Stimulated activated CD4-positive, alpha-beta T cell treated with anti-CD3 and anti-CD28 coated beads, TNF-alpha, amount 100 ng/mL, for 1 hour (primary cell): ENCODE measurements at places on chromosomes 12 and 14.

DNA sequence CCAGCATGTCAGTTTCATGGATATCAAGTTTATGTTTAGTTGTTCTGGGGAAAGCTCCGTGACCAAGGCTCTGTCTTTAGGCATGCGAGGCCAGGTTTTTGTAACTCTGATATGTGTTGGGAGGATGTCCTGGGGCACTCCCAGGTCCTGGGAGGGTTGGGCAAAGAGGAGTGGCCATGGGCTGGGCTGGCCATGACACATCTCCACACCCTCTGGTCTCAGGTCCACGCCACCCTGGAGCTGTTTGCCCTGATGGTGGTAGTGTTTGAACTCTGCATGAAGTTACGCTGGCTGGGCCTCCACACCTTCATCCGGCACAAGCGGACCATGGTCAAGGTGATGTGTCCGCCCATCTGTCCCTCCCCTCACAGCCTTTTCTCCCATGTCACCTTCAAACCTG lies 46.4 kb downstream of the TPCN1 start:
- no peak for DNase-seq

DNA sequence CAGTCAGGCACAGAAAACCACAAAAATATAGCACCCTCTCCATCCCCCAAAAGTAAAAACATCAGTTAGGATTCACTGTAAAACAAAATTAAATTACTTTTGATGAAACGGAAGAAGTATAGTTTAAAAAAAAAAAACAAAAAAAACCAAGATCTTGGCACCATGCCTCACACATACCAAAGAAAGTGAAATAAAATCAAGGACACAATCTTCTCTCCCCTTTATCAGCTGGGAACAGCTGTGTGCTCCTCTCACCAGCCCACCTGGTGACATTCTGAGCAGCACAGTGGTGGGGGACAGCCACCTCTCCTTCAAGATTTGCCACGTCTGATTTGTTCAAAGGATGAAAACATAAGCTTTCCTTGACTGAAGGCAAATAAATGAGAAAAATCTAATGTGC lies 55.5 kb downstream of the ESR2 start:
- DNase-seq = no peak

DNA sequence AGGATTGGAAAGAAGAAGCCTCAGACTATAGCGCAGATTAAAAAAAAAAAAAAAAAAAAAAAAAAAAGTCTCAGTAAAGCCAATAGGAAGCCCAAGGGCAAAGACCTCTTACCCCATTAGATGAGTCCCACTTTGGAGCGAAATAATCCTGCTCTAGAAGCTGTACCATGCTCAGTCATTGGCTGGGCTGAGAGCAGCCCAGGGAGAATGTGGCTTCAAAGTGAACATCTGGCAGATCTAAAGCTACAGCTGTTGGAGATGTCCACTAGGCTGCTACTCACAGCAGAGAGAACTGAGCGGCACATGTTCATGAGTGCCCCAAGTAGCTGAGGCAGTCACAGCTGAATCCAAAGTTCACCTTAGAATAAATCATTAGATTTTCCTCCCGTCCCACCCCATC lies 560.9 kb downstream of the MED13L start:
- no peak for DNase-seq

- DNase-seq = no peak
Measured at GRCh38 chr12:47145188-47145587, 65.4 kb upstream of the AMIGO2 start.

DNA sequence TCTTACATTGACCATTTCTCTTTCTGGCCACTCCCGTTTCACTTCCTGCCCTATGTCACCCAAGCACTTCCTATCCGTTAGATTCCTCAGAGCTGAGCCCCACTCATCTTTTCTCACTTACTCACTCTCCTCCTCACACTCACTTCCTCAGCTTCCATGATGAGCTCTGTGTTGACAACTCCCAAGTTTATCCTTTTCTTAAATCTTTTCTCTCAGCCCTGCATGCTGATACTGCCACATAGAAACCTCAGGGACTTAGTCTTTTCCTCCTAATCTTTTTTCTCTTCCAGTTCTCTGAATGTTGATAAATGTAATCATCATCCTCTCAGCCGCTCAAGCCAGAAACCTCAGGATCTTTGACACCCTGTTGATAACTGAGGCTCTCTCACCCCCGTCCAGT lies 99.6 kb downstream of the ANO6 start:
- no peak for DNase-seq

GRCh38 chr12:57718641-57719528 lies 19.7 kb downstream of the AGAP2 start:
- no peak for DNase-seq

GRCh38 chr12:8697120-8697475 lies 693 bp upstream of the RIMKLB start:
- DNase-seq = no peak

- no peak for DNase-seq
Measured at GRCh38 chr14:79256380-79256779, 954.9 kb downstream of the DIO2 start.

GRCh38 chr12:80701388-80701787 lies 6.0 kb upstream of the MYF6 start:
- no peak for DNase-seq

GRCh38 chr12:107654873-107655272 lies 30.7 kb upstream of the PWP1 start:
- no peak for DNase-seq

- no peak for DNase-seq
Measured at GRCh38 chr14:79840831-79841230, 370.5 kb downstream of the DIO2 start.

- no peak for DNase-seq
Measured at GRCh38 chr14:104075530-104076151, 9.9 kb upstream of the ASPG start.

- no peak for DNase-seq
Measured at GRCh38 chr12:128861226-128862016, 8.1 kb downstream of the GLT1D1 start.

DNA sequence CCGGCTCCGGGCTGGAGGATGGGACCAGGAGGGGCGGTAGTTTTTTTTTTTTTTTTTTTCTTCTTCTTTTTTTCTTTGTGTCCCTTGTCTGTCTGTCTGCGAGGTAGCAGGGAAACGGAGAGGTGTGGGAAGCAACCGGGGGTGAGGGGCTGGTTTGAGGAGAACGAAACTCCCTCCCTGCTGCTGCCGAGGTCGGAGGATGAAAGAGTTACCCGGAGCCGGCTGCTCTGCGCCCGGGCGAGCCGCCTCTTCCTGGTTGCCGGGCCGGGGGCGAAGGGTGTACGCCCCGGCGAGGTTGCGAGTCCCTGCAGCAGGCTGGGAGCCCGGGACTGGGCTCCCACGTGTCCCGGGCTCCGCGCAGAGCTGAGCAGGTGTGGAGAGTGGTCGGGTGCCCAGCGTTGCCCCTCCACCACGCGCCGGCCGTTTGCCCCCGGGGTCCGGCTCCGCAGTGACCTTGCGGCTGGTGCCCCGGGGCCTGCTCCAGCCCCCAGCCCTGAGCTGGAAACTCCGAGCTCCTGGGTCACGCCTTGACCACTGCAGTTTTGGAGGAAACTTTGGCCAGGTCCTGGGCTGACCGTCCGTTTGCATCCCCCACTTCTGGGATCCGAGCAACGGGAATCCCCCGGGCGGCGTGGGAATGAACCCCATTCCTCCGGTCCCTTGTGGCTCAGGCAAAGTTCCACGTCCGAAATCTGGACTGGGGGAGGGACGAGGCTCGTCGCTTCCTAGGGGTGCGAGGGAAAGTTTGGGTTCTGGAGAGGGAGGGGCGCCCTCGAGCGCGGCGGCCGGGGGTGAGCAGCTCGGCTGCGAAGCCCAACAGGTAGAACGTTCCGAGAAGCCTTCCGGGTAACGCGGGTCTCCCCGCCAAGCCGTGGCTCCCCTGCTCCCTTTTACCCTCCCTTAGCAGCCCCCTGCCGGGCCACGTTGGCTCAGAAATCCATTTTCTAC lies 1.3 kb downstream of the CHST11 start:
- DNase-seq = peak; percentile 35

DNA sequence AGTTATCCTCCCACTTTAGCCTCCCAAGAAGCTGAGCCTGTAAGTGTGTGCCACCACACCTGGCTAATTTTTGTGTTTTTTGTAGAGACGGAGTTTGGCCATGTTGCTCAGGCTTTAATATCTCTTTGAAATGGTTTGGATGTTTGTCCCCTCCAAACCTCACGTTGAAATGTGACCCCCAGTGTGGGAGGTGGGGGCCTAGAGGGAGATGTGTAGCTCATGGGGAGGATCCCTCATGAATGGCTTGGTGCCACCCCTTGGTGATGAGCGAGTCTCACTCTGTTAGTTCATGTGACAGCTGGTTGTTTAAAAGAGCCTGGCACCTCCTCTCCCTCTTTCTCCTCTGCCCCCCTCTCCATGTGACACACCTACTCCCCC lies 23.6 kb upstream of the TTC7B start:
- DNase-seq = no peak

DNA sequence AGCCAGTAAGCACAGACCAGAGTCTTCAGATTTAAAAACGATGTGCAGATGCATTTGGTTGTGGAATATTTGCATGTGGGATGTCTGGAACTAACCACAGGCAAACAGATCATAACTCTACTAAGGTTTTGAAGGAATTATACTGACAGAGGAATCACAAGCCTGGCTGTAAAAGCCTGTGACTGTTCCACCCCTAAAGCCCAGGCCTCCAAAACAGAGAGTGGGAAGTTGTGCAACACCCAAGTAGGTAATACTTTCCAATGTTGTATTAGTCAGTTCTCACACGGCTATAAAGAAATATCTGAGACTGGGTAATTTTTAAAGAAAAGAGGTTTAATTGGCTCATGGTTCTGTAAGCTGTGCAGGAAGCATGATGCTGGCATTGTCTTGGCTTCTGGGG lies 68.1 kb upstream of the DCD start:
- no peak for DNase-seq

DNA sequence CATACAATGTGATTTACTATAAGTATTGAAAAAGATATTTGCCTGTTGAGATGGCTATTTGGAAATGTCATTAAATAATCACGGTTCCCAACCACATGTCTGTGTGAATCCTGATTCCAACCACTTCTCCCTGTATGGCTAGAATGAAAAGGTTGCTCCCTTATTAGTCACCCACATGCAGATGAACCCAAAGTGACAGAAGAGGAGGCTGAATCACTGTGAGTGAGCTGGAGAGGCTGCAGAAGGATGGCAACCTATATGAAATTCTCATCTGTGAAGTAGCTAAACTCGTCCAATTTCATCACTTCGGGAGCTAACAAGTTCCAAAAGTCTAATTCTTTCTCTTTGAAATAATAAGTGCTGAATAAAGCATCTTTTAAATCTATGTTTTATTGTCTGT lies 300.5 kb downstream of the PRKD1 start:
- DNase-seq = no peak

GRCh38 chr14:102532204-102532658 lies 22.7 kb upstream of the ANKRD9 start:
- no peak for DNase-seq

GRCh38 chr12:75900226-75900625 lies 131.3 kb downstream of the PHLDA1 start:
- DNase-seq = no peak

DNA sequence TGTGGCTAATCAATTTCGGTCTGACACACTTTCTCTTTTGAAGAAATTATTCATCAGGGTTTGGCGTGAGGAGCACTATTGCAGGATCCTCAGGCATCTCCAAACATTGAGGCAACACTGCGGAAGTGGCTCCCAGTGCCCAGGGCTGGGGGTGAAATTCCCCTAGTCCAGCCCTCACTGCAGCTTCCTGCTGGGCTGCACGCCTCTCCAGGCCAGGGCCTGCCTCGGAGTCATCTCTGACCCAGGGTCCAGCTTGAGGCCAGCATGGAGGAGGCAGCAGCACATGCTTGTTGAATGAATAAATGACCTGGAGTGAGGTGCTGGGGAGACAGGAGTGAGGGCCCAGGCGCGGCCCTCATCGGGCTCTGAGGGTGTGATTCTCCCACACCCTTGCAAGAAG lies 36.0 kb upstream of the TDRD9 start:
- DNase-seq = no peak

GRCh38 chr12:7155471-7156034 lies 25.4 kb downstream of the CLSTN3 start:
- DNase-seq = no peak

DNA sequence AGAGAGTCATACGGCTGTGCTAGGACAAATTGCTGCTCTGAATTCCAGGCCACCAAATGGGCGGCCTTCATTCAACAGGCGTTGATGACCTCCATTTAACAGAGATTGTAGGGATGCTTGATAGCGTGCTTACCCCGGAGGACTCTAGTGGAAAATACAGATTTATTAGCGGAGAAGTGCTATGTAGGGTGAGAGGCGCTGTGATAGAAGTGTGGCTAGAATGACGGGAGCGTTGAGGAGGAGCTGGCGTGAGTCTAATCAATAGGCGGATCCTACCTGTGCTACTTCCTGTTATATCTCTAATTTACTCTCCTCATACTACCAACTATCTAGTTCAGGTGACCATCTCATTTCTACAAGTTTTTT lies 668 bp downstream of the MRPS35 start:
- DNase-seq = no peak

DNA sequence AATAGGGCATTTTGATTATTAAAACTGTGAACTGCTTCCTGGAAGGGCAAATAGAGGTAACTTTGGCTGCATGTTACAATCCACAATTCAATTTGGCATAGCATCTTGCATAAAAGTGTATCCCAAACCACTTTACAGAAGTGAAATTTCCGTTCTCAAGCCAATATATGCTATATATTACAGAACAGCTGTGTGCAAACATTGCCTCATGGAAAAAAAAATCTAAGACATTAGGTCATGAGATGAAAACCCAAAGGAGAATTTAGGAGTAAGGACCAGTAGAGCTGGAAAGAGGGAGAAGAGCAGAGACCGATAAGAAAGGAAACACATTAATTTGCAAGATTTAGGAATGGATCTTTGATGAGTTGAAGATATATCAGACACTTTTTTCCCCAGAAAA lies 239.2 kb downstream of the PAX9 start:
- no peak for DNase-seq

GRCh38 chr12:123388951-123389559 lies 5.1 kb downstream of the KMT5A start:
- DNase-seq = no peak

DNA sequence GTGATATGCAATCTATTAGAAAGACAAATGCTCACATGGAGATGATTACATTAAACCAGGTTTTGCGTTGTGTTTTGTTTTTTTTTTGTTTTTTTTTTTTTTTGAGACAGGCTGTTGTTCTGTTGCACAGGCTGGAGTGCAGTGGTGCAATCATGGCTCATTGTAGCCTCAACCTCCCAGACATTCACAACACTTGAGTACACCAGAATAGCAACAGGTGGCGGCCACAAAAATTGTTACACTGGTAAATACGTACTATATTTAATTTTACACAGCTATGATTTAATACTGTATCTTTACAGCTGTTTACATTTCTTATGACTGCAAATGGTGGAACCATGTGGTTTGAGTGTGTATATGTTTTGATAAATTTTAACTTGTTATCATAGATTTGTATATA lies 60.0 kb downstream of the SCAF11 start:
- DNase-seq = no peak

- DNase-seq = no peak
Measured at GRCh38 chr14:90564496-90564895, 167.7 kb downstream of the CALM1 start.
